ENCODE measurements at places on chromosomes 16 and 17.
A peak's percentile ranks its signal among the peaks of the same experiment; 100 is the strongest.

- no peak for DNase-seq
Observed at GRCh38 chr16:85860413-85861094, 38.4 kb upstream of the IRF8 start.

DNA sequence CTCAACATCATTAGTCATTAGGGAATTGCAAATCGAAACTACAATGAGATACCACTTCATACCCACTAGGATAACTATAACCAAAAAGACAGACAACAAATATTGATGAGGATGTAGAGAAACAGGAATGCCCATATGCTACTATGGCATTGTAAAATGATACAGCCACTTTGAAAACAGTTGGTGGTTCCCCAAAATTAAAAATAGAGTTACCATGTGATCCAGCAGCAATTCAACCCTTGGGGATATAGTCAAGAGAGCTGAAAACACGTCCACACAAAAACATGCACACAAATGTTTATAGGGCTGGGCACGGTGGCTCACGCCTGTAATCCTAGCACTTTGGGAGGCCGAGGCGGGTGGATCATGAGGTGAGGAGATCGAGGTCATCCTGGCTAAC is 10.0 kb upstream of the PECAM1 start:
- no peak for DNase-seq

DNA sequence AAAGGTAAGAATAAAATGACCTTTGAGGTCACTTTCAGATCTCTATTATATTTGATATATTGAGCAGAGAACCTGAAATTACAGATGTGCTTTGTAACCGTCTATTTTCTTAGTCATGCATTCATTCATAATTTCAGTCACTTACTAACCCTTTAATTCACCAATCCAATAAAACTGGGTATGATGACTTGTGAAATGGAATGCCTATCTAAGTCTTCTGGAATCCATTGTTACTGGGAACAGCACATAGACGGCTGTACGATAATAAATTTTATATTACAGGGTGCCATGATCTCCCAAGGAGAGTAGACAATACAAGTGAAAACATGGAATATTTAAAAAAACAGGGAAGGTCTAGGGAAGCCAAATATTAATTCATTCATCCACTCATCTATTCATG is 22.9 kb downstream of the CDH11 start:
- DNase-seq = no peak

DNA sequence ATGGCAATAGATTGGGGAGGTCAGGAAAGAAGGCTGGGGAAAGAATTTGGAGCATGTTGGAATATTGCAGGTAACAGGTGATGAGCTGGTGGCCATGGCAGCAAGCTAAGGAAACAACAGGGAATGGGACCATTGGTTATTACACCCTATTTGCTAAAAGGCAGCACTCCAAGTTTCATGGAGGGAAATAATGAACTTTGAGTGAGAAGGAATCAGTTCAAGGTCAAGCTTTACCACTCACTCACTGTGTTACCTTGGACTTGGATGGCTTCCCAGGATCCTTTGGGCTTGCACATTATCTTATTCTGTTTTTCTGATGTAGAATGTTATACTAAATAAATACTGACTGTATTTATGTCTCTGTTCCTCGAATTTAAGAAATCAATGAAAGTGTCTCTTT is 792.8 kb upstream of the CDH8 start:
- DNase-seq = no peak

DNA sequence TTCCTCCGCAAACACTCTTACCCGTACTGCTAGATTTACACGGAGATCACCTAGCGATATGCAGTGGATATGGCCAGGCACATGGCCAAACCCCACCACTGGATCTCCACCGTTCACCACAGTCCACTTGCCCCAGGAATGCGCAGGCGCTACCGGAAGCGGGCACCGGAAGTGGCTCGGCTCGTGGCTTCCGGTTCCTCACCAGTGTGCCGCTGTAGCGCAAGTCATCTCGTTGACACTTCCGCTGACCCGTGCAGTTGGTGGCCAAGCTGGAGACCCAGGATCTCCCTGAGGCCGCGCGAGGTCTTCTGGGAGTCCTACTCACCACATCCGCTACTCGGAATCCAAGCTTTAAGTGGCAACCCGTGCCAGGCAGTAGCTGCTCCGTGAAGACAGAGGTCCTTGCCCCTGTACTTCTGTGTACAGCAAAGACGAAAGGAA is 11.5 kb downstream of the ZNF597 start:
- peak; percentile 49 for DNase-seq

GRCh38 chr16:14146445-14146844 is 75.3 kb downstream of the MRTFB start:
- DNase-seq = no peak

DNA sequence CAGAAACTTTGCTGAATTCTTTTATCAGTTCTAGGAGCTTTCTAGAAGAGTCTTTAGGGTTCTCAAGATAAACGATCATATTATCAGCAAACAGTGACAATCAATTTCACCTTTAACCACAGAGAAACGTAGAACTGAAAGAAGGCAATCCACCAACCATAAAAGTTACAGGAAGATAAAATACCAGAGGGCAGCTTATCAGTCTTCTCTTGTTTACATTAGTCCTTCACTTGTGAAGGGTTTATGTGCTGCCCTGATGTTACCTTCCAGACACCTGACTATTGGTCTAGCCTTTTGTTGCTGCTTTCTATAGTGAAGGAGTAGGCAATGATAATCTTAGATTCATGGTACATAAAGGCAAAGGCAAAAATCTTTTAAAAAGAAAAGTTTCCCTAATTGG is 73.2 kb upstream of the EFCAB3 start:
- DNase-seq = no peak

DNA sequence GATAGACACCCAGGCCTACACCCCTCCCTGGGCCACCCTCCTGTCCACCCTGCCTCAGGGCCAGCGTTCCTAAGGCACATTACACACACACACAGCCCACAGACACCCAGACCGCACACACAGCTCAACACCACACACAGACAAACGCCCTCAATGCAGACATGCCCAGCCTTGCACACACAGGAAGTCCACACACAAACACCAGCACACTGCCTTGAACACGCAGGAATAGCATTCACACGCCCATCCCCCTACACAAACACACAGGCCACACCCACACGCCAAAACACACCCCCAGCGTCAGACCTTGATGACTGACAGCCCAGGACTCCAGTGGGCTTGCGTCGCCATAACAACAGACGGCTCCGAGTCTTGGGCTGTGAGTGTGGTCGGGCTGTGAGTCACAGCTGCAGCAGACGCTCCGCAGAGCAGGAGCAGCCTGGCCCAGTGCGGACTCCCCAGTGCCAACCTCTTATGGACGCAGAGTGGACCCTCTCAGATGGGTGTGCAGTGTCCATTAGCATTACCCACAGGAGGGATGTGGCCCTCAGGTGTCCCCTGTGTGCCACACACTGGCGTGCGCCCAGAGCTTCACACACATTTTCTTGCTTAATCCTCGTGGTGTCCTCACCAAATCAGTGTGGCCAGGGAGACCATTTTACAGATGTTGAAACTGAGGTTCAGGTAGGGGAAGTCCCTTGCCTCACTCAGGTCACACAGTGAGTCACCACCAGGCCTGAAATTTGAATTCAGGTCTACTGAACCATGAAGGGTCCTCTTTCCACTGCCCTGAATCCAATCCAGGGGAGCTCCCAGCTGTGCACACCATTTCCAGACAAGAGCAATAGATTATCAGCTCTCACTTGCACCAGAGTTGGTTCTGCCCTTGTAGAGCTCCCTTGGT is 17.8 kb upstream of the RAI1 start:
- DNase-seq = peak; percentile 62

GRCh38 chr16:25030420-25031131 is 15.4 kb upstream of the ARHGAP17 start:
- DNase-seq = no peak
